ENCODE measurements at places on chromosomes 5 and 9.

DNA sequence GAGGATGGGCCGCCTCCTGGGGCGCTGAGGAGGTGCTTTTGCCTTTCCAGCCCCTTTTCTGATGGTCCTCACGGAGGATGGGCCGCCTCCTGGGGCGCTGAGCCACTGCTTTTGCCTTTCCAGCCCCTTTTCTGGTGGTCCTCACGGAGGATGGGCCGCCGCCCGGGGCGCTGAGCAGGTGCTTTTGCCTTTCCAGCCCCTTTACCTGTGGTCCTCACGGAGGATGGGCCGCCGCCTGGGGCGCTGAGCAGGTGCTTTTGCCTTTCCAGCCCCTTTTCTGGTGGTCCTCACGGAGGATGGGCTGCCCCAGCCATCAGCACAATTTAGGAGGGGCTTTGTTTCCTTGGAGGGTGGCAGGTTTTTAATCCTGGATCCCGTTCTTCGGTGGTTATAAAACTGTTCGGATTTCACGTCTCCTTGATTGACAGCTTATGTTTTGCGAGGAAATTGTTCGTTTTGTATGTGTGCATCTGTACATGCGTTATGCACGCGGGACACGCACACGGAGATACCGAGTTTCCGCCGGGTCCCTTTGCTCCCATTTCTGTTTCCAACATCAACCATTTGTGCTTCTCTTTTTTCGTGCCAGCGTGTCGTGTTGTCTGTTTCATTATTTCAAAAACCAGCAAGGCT, 34.7 kb upstream of the SLC9A3 start:
- no peak for DNase-seq

- no peak for DNase-seq
Observed at GRCh38 chr5:60993875-60994571, 49.0 kb downstream of the NDUFAF2 start.

GRCh38 chr9:10566848-10567247, 46.0 kb downstream of the PTPRD start:
- no peak for DNase-seq

DNA sequence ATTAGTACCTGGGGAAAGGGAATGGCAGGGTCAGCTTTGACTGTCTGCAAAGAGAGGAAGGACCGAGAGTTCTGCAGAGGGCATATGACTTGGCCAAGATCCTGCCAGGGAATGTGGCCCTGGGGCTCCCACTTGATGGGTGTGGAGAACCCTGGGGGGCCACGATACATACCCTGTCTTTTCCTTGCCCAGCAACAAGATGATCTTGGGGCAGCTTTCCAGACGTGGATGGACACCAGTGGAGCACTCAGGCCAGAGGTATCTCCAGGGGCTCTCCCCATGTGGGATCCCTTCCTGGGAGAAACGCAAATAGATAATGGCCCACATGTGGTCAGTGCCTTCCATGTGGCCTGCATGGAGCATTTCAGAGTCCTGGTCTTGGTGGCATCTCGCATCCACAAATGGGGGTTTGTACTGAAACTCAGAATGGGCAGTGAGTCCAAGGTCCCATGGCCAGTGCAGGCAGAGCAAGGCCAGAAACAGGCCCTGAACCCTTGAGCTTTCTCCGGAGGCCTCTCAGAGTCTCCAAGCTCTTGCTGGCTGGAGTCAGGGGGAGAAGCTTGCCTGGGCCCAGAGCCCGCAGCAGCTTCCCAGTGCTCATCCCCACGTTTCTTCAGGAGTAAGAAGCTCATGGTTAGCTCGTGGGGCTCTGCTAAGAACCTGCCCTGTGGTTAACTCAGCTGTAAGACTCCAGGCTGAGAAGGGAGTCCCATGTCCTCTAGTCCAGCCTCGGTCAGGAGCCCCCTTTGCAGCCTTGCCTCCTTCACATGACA, 18.3 kb upstream of the ORM1 start:
- DNase-seq = no peak

DNA sequence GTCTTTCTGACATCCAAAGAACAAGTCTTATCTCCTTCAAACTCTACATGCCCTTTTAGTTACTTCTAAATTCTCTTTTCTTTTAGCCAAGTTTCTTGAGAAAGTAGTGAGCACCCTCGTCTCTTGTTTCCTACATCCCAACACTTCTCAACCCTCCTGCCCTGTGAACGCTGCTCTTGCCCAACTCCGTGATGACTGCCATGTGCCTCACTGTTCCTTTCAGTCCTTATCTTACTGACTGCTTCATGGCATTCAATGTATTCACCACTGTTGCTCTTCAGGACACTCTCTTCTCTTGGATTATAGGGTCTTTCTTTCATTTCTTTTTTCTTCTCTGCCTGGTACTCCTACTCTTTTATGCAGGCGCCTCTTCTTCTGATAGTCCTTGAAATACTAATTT, 14.8 kb downstream of the C9 start:
- no peak for DNase-seq

GRCh38 chr9:17219261-17219660, 84.4 kb downstream of the CNTLN start:
- no peak for DNase-seq

DNA sequence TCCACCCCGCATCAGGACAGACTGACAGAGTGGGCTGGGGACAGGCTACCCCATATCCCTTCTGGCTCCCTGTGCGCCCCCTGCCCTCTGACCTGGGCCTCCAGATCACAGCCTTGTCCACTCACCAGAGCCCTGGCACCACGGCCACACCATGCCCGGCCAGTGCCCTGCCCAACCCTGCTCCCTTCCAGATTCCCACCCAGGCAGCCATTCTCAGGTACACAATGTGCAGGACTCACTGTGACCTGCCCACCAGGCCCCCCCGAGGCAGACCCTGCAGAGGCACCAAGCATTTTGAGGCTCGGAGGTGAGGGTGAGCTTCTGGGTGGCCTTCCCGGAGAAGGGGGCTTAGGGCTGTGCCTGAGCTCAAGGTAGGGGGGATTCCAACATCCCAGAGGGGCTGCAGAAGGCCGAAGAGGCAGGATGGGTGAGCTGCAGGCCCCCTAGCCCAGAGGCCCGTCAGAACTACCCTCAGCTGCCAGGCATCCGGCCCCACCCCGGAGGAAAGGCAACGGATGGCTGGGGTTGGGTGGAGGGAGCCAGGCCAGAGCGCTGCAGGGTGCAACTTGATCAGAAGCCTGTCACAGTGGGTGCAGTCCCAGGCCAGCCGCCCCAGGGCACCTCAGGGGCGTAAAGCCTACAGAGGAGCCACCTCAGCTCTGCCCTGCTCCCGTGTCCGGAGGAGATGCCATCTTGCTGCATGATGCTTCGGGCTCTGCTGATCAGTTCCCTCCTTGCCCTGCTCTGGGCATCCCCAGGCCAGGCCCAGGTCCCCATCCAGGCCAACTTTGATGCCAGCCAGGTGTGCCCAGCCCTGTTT, at the start of gene LCNL1:
TSS of gene LCNL1 (plus strand) at position 762 of the 820 bp plus-strand sequence. CDS start 594 bp downstream, outside the sequence.
- no peak for DNase-seq

DNA sequence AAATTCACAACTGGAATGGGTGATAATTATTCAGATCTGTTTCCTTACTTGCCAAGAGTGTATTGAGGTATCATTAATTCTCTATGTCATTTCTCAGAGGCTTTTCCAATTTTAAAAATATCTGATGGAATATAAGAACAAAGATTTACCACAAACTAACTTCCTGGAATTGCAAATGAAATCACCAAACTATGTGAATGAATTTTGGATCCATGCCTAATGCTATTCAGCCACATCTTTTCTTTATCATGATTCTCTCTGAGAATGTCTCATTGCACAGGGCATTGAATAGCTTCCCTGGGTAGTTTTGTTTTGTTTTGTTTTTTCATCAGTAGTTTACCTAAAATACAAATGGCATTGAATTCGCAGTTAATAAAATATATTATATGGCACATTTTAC, 146.9 kb upstream of the FBN2 start:
- no peak for DNase-seq

GRCh38 chr9:105114318-105114717, 130.1 kb upstream of the SLC44A1 start:
- no peak for DNase-seq

DNA sequence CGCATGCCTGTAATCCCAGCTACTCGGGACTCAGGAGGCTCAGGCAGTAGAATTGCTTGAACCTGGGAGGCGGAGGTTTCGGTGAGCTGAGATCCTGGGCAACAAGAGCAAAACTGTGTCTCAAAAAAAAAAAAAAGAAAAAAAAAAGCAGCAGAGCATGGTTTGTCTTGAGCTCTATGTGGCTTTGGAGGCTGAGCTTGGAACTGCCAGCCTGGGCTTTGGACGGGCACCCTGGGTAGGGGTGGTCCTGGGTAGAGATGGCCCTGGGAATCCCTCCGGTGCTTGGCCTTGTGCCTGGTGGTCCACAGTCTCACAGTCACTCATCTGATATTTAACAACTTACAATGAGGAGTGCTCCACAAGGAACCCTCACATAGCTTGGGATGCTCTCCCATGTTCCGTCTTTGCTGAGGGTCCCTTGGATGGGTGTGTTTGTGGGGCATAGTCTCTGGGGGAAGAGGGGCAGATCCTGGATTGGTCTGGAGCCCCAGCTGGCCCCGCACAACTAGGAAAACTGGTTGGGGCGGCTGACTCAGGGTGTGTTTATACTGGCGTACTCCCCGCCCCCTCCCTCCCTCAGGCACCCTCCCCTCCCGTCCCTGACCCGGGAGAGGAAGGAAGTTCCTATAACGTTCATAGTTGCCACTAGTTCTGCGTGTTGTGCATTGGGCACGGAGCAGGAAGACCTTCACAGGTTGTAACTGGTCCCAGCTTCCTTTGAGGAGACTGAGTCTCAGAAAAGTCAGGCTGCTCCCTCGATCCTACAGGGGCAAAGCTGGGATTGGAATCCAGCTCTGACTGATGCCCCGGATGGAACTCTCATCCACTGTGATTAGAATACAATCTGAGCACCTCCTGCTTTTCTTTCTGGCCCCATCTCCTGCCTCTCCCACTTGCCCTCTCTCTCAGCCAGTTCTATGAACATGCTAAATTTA, 11.2 kb downstream of the IER5L start:
- no peak for DNase-seq

DNA sequence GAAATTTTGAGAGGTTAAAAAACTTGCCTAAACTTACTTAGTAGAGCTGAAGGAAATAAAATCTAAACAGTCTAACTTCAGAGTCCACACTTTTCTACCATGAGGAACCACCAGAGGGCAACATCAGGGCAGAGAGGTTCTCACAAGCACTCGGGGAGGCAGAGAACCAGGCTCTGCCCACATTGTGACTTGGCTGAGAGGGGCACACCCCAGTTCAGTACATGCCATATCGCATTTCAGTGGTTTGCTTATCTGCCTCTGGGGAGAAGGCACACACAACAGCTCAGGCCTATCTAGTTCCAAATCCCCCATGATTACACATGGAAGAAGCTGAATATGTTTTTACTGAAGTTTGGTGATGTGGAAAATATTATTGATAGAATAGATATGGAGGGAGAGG, 49.2 kb downstream of the EQTN start:
- no peak for DNase-seq

GRCh38 chr5:108214857-108215256, 167.0 kb downstream of the FBXL17 start:
- no peak for DNase-seq

DNA sequence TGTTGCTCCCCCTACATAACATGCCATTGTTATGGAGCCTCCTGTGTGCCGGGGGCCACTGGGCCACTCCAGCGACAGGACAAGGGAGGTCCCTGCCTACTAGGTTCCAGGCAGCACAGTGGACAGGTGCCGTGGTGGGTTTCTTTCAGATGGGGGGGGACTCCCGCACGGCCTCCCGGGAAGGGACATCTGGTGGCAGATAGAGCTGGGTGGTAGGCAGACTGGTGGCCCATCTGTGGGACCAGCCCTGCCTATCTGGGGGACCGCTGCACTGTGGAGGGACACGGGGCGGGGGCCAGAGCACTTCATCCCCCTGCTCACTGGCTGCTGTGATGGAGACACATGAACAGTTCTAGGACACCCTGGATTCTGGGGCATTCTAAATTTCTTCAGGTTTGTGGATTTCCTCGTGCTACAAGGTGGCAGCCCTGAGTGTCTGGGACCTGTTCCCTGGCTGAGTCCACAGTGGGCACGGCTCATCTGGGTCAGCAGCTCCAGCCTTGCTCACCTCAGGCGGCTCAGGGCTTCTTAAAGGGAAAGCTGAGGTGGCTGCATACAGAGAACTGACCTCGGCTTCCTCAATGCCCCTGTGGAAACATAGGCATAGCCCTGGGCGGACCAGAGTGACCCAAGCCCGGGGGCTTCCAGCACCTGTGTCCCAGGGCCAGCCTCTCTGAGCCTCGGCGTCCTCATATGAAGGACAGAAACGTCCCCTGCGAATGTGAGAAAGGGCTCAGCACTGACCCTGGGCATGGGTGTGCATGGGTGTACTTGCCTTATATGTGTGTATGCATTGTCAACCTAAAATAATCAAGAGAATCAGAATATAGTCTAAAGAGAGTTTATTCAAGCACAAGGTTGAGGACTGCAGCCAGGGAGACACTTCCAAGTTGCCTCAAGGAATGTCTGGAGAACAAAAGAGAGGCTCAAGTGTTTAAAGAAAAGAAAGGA, 22.5 kb downstream of the FGD3 start:
- DNase-seq = no peak

- no peak for DNase-seq
Observed at GRCh38 chr5:122779451-122779850, 4.6 kb downstream of the SNX2 start.

- DNase-seq = no peak
Observed at GRCh38 chr9:37540634-37541033, 35.5 kb downstream of the FBXO10 start.

DNA sequence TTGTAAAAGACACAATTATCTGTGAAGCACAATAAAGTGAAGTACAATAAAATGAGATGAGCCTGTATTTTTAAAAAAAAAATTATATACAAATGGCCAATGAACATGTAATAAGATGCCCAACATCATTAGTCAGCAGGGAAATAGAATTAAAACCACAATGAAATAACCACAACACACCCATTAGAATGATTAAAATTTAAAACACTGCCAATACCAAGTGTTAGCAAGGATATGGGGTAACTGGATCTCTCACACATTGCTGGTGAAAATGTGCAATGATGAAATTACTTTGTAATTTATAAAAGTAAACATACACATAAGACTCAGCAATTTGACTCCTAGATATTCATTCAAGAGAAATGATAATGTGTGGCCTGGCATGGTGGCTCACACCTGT, 62.8 kb downstream of the SHOC1 start:
- no peak for DNase-seq

GRCh38 chr9:13873203-13873602, 440.7 kb downstream of the NFIB start:
- no peak for DNase-seq

GRCh38 chr5:1510631-1511030, 13.1 kb downstream of the LPCAT1 start:
- peak; percentile 12 for DNase-seq

DNA sequence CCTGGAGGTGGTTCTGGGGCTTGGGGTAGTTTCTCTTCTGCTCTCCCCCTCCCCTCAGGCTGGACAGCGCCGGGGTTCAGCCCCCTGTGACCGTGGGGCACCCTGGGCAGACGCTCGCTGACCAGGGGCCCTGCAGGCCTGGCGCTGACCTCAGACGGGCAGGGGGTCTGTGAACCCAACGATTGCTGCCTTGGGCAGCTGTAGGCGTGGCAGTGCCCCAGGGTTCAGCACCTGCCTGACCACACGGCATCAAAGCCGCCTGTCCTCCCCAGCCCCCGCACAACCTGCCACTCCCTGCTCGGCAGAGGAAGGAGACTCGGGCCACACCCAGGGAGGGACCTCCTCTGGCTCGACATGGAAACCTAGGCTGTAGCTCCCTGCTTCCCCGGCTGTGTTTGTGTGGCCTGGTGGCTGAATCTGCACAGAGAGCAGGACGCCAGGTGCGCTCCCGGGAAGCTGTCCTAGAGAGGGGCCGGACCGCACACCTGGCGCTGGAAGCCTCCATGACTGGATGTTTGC, 12.2 kb downstream of the LCN12 start:
- DNase-seq = no peak
